ENCODE measurements at places on chromosomes 7 and 10.

DNA sequence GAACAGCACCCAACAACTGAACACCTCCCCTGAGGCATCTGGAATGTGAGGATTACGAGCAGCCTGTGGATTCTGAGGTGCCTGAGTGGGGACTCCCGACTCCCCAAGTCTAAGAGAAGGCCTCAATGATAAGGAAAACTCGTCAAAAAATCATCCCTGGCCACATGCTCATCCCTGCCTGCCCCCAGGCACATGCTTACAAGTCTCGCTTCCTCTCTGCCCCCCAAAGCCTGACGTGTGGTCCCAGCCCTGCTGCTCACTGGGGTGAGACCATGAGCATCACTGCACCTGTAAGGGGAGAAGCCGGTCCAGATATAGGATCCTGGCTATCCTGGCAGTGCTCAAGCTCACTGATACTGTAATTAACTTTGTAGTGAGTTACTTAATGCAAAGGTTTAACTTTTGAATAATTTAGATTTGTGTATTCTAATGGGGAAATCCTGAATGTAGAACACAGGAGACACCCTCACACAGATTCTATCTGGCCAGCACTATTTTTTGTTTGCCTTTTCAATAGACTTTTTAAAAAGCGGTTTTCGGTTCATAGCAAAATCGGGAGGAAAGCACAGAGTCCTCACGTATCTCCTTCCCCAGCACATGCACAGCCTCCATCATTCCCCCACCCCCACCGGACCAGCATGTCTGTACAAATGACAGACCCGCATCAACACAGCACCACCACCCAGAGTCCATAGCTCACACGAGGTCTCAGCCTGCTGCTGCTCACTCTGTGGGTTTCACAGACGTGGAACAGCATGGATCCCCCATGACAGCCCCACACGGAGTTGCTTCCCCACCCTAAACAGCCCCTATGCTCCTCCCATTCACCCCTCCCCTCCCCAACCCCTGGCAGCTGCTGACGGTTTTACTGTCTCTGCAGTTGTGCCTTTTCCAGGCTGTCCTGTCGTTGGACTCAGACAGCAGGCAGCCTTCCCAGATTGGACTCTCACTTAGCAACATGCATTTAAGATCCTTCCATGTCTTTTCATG, 167.9 kb downstream of the DIP2C start:
- no peak for DNase-seq

- DNase-seq, result no peak
Observed at GRCh38 chr10:46057038-46057437, 11.0 kb upstream of the MSMB start.

DNA sequence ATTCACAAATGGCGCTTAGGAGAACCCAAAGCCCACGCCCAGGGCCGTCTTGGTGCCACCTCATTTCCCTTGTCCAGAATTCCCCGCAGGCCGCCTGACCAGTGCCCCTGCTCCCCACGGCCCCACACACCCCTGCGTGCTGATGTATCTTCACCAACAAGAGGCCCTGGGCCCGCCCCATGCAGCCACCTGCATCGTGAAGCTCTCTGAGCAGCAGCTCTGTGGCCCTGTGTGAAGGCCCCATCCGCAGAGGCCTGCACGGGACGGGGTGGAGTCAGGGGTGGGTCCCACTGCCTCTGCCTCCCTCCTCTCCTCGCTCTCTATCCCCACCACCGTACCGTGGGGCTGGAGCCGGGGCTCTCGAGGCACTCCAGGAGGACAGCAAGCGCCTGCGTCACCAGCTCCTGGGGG, 14.7 kb downstream of the BRAT1 start:
- no peak for DNase-seq

GRCh38 chr7:36659172-36659516, 65.2 kb downstream of the AOAH start:
- no peak for DNase-seq

DNA sequence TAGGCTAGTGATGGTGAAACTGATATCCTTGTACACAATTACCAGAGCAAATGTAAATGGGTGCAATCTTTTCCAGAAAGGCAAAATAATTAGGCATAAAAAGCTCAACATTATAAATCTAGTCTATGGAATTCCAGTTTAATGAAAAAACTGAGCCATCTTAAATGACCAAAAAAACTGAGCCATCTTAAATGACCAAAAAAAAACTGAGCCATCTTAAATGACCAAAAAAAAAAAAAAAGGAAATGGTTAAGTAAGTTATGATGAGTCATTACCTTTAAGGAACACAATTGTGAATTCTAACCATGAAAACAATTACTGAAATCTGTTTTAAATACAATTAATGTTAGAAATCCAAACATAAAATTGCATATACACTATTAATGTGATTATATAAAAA, 25.3 kb downstream of the USP6NL start:
- no peak for DNase-seq

- DNase-seq, result no peak
Observed at GRCh38 chr10:1264001-1264400, 207.8 kb downstream of the WDR37 start.

- DNase-seq, result no peak
Observed at GRCh38 chr10:62382831-62383230, 8.7 kb downstream of the ZNF365 start.

DNA sequence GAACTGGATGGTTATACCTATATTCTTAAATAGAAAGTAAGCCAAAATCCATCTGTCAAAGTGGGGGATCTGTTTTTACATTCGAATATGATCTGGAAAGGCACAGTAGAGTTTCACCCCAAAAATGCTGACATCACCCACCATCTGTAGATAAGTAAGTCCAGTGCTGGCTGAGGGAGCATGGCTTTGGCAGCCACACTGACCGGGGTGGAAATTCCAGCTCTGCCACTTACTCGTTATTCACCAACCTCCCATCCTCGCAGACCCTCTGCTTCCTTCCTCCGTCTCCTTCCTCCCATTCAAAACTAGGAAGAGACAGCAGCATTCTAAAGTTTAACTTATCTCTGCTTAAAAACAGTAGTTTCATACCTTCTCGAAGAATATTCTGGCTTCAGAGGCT, 84.9 kb upstream of the GATA3 start:
- DNase-seq, result no peak

- DNase-seq, result peak; percentile 94
Observed at GRCh38 chr7:76314042-76314721, 11.7 kb downstream of the HSPB1 start.

DNA sequence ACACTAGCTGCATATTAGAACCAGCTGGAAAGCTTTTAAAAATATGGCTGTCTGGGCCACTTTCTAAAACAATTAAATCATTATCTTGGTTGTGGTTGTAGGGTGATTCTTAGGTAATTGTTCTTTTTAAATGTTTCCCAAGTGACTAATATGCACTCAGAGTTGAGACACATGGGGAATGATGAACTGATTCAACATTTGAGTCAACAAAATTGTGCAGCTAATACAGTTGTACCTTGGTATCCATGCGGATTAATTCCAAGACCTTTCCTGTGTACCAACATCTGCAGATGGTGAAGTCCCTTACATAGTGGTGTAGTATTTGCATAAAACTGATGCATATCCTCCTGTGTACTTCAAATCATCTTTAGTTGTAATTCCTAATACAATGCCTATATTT, 242.2 kb downstream of the ATRNL1 start:
- DNase-seq, result no peak

DNA sequence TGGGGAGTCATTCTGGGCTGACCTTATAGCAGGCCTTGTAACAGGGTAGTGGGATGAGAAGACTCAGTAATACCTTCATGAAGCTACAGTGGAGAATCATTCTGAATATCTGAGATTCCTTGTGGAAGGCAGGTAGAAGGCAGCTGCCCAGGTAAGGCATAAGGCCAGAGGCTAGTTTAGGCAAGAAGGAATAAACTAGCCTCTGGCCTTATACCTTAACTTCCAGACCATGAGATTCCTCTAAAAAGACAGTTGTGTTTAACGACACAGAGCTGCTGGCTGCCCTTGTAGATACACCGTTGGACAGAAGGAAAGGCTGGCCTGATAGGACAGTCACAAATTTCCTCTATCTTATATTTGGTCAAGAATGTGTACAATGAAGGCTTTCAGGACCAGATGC, 268.2 kb downstream of the PLXDC2 start:
- DNase-seq, result no peak

- DNase-seq, result peak; percentile 68
Observed at GRCh38 chr7:107725138-107725740, 18.7 kb upstream of the CBLL1 start.

DNA sequence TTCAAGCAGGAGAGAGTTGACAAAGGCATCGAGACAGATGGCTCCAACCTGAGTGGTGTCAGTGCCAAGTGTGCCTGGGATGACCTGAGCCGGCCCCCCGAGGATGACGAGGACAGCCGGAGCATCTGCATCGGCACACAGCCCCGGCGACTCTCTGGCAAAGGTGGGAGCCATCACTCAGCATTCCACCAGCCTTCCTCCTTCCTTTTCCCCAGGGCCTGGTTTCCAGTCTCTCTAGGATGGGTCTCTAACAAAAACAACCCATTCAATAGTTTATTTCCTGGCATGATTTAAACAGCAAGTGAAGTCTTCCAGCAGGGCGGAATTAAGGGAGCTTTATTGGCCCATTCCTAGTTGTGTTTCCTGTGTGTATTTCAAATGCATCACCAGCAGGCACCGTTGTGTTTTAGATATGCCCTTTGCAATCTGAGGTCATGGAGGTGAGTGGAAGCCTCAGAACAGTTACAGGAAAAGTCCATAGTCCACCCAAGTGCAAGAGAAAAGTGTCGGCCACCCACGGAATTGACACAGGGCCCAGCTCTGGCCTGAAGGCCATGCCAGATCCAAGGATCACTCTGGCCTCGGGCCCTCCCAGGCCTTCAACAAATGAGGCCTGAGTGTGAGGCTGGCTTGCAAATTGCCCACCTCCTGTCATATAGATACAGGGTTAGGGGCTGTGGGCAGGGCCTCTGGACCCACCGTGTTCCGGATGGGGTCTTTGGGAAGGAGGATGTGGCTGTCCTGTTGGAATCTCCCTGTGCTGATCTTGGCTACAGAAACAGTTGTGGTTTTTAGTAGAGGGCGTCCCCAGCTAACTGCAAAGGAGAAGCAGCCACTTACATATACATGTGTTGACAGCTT, 46.9 kb upstream of the TRIM8 start:
- no peak for DNase-seq

DNA sequence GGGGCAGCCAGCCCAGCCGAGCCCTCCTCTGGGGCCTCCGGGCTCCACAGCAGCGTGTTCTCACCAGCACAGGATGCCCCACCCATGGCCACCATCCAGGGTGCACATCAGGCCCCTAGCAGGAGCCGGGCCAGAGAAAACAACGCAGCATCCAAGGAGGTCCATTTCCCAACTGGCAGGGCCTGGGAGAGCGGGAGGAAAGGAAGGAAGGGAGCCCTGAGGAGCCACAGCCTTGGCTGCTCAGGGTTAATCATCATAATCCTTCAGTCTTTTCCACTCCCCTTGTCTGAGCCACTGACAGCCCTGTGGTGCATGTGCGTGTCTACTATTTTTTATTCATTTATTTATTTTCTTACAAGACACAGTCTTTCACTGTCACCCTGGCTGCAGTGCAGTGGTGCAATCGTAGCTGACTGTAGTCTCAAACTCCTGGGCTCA, 3.6 kb downstream of the PLAC9 start:
- no peak for DNase-seq

- no peak for DNase-seq
Observed at GRCh38 chr10:114638821-114639625, 19.1 kb downstream of the ABLIM1 start.

DNA sequence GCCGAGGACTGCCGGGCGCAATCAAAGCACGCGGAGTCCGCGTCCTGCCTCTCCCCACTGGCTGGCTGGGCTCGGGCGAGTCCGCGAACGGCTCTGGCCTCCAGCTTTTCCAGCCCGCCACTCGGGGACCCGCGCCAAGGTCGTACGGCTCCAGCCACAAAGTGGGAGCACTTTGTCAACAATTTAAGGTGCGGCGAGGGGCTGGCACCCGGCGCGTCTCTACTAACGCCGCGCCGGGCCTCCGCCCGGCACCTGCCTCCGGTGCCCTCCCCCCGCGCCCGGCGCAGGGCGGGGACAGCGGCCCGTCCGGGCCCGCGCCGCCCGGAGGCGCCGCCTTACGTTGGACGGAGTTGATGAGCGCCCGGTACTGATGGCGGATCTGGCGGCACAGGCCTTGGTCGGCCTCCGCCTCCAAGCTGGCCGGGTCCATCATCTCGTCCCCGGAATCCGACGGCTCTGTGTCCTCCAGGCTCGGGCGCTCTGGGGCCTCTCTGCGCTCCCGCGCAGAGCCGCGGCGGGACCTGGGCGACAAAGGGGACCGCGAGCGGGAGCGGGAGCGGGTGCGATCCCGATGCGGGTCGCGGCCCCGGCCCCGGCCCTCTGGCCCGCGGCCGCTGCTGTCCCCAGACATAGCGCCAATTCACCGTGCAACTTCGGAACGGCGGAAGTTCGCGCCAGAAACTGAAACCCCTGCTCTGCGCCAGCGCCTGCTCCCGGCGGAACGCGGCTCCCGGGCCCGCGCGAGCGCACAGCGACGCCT, at the start of gene NSMCE4A:
Gene NSMCE4A, minus strand, starts transcription at position 683 of the 760 bp plus-strand sequence. Its CDS starts 52 bp downstream, at position 631.
- DNase-seq, result peak; percentile 64

- no peak for DNase-seq
Observed at GRCh38 chr7:41131956-41132355, 570.9 kb downstream of the INHBA start.

- DNase-seq, result no peak
Observed at GRCh38 chr7:96380111-96380512, 58.2 kb upstream of the SLC25A13 start.

GRCh38 chr7:50342616-50343114, 38.1 kb downstream of the IKZF1 start:
- no peak for DNase-seq

GRCh38 chr10:86960003-86960862, 1.8 kb downstream of the SNCG start:
- DNase-seq, result no peak

GRCh38 chr10:4719671-4720070, 106.3 kb upstream of the AKR1E2 start:
- DNase-seq, result no peak

DNA sequence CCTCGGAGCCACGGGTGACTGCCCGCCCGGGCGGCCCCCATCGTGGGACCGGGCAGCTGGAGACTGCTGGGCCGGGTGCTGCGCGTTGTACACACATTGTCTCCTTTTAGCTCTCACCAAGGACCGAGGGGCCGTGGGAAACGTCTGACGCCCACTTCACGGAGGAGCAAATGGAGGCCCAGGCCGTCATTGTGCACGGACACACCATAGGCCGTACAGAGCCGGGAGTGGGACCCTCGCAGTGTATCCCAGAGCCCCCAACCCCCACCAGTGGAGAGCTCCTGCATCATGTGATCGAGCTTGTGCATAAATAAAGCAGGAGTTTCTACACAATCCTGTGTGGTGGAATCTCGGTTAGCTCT, 722 bp downstream of the DENND10 start:
- no peak for DNase-seq

- no peak for DNase-seq
Observed at GRCh38 chr10:123913688-123914268, 22.2 kb upstream of the CPXM2 start.

GRCh38 chr7:105699568-105700236, 118.4 kb upstream of the EFCAB10 start:
- no peak for DNase-seq

GRCh38 chr7:36280840-36281812, 108.5 kb upstream of the ANLN start:
- no peak for DNase-seq
